Activated naive CD8-positive, alpha-beta T cell treated with anti-CD3 and anti-CD28 coated beads, Interleukin-2, amount 10 ng/mL, durations not matched to agents 7 days and 5 days (primary cell): ENCODE measurements at places on chromosomes 16 and 17. TPM values are rescaled to one million over a fixed set of nuclear protein-coding genes. Genes with fewer than 3 reads are reported as not detected.

GRCh38 chr17:77892469-77893143 lies 65.9 kb upstream of the TNRC6C start:
- peak; percentile 25 for DNase-seq

GRCh38 chr17:54021418-54021817 lies 198.7 kb downstream of the KIF2B start:
- DNase-seq, result no peak

DNA sequence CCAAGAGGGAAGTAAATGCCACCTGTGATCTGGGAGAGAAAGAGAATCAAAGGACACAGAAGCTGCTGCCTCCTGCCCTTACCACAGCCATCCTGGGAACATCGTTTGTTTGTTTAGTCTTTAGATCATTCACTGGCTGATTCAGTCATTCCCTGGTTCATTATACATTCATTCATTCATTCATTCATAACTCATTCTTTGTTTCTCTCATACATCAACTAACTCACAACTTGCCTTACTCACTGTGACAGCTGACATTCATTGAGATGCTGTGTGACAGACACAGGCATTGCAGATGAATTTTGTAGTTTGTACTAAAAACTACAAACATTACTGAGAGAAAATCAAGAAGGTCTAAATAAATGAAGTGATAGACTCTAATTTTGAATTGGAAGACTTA lies 291.0 kb upstream of the TNRC6C start:
- DNase-seq, result no peak

DNA sequence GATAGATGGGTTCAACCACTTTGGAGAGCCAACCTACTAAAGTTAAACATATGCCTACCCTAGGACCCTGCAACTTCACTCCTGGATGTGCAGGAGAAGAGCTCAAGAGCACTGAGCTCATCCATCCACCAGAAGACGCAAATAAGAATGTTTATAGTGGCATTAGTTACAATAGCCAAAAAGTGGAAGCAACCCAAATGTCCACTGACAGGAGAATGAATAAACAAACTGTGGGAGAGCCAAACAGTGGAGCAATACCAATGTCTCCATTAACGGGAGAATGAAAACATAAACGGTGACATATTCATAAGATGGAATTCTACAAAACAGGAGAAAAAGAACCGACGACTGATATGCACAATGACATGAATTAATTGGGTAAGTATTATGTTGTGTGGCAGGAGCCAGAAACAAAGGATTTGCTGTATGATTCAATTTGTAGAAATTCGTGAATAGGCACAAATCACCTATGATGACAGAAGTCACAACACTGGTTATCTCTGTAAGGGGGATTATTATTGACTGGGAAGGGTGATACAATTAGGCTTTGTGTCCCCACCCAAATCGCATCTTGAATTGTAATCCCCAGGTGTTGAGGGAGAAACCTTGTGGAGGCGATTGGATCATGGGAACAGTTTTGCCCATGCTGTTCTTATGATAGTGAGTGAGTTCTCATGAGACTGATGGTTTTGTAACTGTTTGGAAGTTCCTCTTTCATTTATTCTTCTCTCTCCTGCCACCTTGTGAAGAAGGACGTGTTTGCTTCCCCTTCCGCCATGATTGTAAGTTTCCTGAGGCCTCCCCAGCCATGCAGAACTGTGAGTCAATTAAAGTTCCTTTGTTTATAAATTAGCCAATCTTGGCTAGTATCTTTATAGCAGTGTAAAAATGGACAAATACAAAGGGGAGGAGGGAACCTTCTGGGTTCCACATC lies 57.9 kb upstream of the PLCG2 start:
- no peak for DNase-seq

TMEM235 gene
- not detected for total RNA-seq
